Natural killer cell (primary cell): ENCODE measurements at places on chromosomes 5 and 9. TPM values are rescaled to one million over a fixed set of nuclear protein-coding genes. Genes with fewer than 3 reads are reported as not detected.

GRCh38 chr5:136108180-136108611 lies 24.4 kb upstream of the SMAD5 start:
- H3K4me3 ChIP-seq: no peak overlapping the region
- no peak for DNase-seq
- no peaks in the 10 kb centered on the region for H3K4me1 ChIP-seq
- H3K36me3 ChIP-seq: no peaks in the 10 kb centered on the region

DNA sequence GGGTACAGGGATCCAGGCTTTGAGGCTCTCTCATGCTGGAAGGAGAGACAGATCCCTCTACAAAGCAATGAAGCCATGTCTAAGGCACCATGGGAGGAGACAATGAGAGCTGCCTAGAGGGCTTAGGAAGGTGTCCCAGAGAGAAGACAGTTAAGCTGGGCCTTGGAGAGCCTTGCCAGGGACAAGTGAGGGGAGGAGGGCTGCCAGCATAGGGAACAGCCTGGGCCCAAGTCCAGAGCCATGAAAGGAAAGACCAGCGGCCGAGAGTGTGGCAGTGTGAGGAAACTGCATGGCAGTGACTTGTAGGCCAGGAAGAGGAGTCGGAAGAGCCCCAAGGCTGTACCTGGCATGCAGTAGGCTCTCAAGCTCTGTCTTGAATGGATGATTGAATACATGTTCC lies 88.5 kb downstream of the PSD2 start:
- no peaks in the 10 kb centered on the region for H3K27me3 ChIP-seq
- H3K4me3 ChIP-seq: no peak overlapping the region
- DNase-seq: no peak
- no peak overlapping the region for H3K27ac ChIP-seq

DNA sequence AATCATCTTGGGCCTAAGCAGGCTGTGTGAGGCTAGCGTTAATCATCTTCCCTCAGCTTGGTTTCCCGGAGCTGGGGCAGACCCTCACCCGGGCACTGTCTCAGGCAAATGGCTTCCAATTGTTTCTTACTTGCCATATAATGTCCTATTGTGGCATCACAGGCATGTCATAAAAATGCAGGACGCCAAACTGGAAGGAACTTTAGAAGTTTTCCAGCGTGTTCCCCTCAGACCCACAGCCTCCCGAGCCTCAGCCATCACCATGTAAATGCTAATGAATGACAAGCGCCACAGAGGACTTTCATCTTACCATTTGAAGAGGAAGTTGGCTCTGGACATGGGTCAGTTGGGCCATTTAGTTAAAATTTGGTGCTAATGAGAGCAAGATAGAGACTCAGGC lies 143.0 kb upstream of the IRX1 start:
- H3K4me1 ChIP-seq: no peaks in the 10 kb centered on the region
- no peak overlapping the region for H3K27ac ChIP-seq
- no peak overlapping the region for H3K4me3 ChIP-seq
- H3K36me3 ChIP-seq: no peaks in the 10 kb centered on the region
- H3K27me3 ChIP-seq: no peaks in the 10 kb centered on the region

SIT1 gene
- total RNA-seq: 1.2 TPM

GRCh38 chr5:13860146-13860545 lies 84.3 kb downstream of the DNAH5 start:
- no peak overlapping the region for H3K4me3 ChIP-seq
- no peak for DNase-seq
- no peak overlapping the region for H3K27ac ChIP-seq
- H3K4me1 ChIP-seq: no peaks in the 10 kb centered on the region
- H3K36me3 ChIP-seq: no peaks in the 10 kb centered on the region
- H3K27me3 ChIP-seq: no peaks in the 10 kb centered on the region

DNA sequence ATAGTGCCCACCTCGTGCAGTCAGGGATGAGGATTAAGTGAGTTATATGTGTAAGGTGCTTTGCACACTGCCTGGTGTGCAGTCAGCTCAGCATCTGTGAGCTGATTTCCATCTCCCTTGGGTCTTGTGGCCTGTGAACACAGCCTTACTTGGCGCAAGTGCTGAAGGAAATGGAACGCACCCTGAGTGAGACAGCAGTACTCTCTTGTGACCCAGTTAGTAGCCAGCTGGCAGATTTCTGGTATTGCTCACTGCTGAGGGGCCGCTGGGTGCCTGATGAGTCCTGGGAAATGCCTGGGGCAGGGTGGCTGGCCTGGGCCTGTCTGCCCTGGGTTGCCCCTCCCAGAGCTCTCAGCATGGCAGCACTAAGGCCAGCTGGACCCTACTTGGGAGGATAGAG lies 90.9 kb upstream of the BOD1 start:
- no peaks in the 10 kb centered on the region for H3K27me3 ChIP-seq
- no peaks in the 10 kb centered on the region for H3K36me3 ChIP-seq
- H3K27ac ChIP-seq: no peak overlapping the region
- no peak for DNase-seq

GRCh38 chr9:38318759-38319495 lies 73.6 kb upstream of the ALDH1B1 start:
- no peak overlapping the region for H3K4me3 ChIP-seq
- H3K4me1 ChIP-seq: no peaks in the 10 kb centered on the region
- no peak for DNase-seq
- no peaks in the 10 kb centered on the region for H3K36me3 ChIP-seq
- no peaks in the 10 kb centered on the region for H3K27me3 ChIP-seq

POC5 gene
- total RNA-seq: 16.6 TPM

DNA sequence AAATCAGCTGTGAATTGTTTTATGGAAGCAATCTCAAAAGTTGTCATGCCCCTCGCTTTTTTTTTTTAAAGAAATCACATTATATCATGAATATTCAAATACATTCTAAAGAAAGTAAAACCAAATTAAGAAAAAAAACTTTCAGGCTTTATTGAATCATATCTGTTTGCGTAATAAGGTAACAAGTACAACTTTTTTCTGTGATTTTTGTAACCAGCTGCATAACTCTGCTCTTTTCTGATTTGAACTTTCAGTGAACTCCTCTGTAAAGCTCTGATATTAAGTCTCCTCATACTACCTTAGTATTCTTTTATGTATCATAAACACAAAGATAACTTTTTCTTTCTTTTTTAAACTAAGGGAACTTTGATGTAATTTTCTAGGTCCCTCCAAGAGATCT lies 65.3 kb downstream of the CWC27 start:
- H3K4me3 ChIP-seq: no peak overlapping the region
- H3K27ac ChIP-seq: no peak overlapping the region
- no peaks in the 10 kb centered on the region for H3K4me1 ChIP-seq
